Hematopoietic multipotent progenitor cell treated with erythropoietin and hydrocortisone succinate and interleukin-3 and kit ligand, for 15 days (in vitro differentiated cells): ENCODE measurements at places on chromosomes 2 and 18.

- no peak for DNase-seq
Observed at GRCh38 chr2:239025096-239025801, 177.4 kb downstream of the TWIST2 start.

DNA sequence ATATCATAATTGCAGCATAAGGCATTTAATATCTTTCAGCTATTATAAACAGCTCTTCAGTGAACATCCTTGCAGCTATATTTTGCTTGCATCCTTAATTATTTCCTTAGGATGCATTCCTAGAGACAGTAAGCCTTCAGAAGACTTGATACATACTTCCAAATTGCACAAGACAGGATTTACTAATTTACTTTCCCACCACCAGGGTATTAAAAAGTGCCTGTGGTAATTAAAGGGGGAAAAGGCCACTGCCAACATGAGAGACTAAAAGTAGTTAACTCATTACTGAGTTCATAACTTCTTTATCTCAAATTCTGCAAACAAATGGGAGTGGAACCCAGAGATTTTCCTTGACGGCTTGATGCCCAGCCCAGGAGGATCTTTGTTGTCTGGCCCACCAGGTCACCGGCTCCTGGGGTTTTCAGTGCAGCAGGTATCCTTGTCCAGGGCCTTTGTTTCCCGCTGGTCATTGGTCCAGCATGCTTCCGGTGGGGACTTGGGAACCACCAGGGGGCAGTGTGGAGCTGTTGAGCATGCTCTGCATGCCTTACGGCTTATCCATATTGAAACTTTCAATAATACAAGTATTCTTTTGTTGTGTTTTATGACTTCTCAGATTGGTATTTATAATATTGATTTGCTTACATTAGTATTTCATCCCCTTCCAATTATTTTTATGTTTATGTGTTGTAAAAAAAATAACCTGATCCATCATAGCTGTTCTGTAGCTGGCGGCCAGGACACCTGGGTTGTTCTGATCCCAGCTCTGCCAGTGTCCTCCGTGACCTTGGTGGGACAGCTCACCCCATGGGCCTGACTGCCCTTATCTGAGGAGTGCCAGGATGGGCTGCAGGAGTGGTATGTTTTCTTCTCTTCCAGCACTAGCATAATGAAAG lies 61.4 kb downstream of the TGOLN2 start:
- peak; percentile 77 for DNase-seq

GRCh38 chr2:85221067-85221691 lies 88.0 kb downstream of the TCF7L1 start:
- DNase-seq: no peak

- DNase-seq: no peak
Observed at GRCh38 chr2:232666051-232666805, 30.9 kb upstream of the GIGYF2 start.

GRCh38 chr2:219369447-219369861 lies 18.3 kb downstream of the DNPEP start:
- no peak for DNase-seq

DNA sequence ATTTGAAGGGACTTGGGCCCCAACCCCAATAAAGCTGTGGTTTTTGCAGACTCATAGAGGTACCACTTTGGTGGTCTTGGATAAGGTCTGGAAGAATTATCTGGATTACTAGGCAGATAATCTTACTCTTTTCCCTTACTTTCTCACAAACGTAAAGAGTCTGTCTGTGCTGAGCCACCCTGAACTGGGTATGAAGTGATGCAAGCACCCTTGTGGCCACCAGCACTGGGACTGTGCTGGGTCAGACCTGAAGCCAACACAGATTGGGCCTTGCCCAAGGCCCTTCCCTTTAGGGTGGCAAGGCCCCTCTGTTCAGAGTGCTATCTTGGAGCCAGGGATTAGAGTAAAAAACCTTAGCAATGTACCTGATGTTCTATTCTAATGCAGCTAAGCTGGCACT lies 827.0 kb upstream of the RAB6C start:
- DNase-seq: no peak

GRCh38 chr2:222837643-222838056 lies 23.2 kb upstream of the ACSL3 start:
- DNase-seq: no peak

DNA sequence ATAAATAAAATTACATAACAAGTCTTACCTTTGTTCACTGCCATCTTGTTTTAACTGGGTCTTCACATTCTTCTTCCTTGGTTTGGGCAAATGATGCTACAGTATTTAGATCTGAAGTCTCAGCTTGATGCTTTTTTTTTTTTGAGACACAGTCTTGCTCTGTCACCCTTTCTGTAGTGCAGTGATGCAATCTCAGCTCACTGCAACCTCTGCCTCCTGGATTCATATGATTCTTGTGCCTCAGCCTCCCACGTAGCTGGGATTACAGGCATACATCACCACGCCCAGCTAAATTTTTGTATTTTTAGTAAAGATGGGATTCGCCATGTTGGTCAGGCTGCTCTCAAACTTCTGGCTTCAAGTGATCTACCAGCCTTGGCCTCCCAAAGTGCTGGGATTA lies 53.2 kb upstream of the MAT2A start:
- DNase-seq: no peak

- no peak for DNase-seq
Observed at GRCh38 chr2:127671557-127672302, 3.6 kb downstream of the LIMS2 start.

- DNase-seq: no peak
Observed at GRCh38 chr2:145751155-145751554, 1231.2 kb upstream of the ZEB2 start.

DNA sequence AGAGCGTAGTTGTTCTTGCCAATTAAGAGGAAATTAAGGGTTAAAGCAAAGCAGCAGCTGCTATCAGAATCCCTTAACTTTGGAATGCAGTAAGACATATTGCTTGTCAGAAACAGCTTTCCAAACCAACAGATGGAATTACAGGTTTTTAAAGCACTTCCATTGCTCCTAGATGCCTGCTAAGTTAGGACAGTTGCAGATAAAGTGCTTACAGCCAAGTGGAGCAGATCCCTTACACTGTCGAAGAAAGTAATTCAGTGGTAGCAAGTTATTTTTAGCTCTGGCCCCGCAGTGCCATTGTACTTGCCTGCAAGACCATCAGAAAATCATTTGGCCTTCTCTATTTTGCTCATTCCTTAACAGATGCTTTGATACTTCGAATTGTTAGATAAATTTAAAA lies 5.4 kb downstream of the PDK1 start:
- DNase-seq: no peak

DNA sequence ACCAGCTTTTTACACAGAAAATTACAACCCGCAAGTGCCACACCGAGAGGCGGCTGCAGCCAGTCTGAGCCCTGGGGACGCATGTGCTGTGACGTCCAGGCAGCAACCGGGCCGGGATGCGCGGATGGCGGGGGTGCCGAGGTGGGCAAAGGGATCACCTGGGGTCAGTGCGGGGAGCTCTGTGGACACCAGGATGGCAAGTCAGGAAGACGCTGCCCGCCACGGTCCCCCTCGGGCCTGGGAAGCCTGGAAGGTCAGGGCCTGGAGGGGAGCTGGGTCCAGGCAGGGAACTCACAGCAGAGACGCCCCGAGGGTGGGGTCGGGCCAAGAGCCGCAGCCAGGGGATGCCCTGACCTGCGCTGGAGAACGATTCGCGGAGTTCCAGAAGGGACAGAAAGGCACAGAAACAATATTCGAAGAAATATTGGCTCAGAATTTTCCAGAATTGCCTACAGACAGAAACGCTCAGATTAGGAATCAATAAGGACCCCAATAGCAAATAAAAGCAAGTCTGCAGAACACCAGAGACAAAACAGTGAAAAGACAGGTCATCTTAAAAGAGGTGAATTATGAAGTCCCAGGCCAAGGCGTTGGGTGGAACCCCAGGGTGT lies 11.7 kb upstream of the KIF1A start:
- DNase-seq: no peak

- no peak for DNase-seq
Observed at GRCh38 chr2:227796045-227796711, 17.5 kb upstream of the CCL20 start.

DNA sequence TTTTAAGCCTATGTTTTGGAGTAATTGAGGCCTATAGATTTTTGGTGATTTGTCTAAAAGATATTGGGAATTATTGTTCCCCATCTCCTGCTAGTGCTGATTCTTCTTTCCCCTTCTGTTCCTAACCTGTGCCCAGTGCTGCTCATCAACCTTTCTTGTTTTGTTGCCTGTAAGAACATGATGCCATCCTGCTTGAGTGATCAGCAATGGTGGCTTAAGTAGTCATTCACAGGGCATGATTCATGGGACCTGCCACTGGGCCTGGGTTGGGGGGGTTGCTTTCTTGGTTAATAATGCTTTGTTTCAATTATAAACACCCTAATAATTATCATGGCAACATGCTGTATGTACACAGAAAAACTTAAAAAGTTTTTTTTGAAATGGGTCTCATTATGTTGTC lies 562.9 kb upstream of the SETBP1 start:
- no peak for DNase-seq

- no peak for DNase-seq
Observed at GRCh38 chr2:31070339-31071125, 67.7 kb downstream of the GALNT14 start.

GRCh38 chr2:140316345-140316744 lies 1536.2 kb upstream of the NXPH2 start:
- DNase-seq: no peak

- no peak for DNase-seq
Observed at GRCh38 chr2:16055848-16056580, 115.7 kb downstream of the MYCN start.

DNA sequence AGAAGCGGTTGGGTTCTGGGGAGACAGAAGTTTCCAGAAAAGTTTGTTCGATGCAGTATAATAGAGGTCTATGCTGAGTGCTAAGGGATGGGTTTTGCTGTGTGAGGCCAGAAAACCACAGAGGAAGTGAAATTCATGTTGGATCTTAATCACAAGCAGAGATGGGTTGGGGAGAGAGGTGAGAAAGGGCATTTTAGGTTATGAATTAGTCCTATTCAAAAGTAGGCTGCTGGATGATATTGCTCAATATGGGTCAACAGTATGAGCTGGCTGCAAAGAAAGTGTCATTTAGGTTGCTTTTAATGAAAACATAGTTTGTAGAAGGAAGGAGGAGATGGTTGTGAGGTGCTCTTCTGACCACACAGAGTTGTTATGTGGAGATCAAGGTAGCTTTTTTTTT lies 118.8 kb upstream of the LHCGR start:
- no peak for DNase-seq

GRCh38 chr2:30382995-30383394 lies 64.1 kb upstream of the LCLAT1 start:
- DNase-seq: no peak

- DNase-seq: no peak
Observed at GRCh38 chr18:7923105-7923504, 356.0 kb downstream of the PTPRM start.

GRCh38 chr2:204972606-204973336 lies 427.5 kb downstream of the PARD3B start:
- no peak for DNase-seq

DNA sequence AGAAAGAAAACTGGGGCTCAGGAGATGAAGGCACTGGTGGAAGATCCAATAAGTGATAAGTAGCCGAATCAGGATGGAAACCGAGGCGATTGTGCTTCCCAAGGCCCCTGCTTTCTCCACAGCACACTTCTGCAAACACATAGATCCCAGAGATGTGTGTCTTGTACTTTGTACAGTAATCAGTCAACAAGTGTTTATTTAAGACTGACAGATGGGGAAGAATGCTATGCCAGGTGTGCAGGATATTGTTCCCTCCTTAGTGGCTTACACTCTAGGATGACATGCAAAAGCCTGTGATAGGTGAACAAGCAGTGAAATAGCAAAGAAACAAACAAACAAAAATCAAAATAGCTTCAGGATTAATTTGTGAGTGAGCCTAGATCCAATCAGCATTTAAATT lies 116.6 kb downstream of the ACTR3 start:
- DNase-seq: no peak
